ENCODE measurements at places on chromosomes 5 and 9.

GRCh38 chr9:17064558-17064957 is 70.3 kb upstream of the CNTLN start:
- no peak for DNase-seq

GRCh38 chr9:71549023-71549422 is 219.3 kb downstream of the CEMIP2 start:
- no peak for DNase-seq

- no peak for DNase-seq
Observed at GRCh38 chr9:38154501-38155421, 85.7 kb upstream of the SHB start.

DNA sequence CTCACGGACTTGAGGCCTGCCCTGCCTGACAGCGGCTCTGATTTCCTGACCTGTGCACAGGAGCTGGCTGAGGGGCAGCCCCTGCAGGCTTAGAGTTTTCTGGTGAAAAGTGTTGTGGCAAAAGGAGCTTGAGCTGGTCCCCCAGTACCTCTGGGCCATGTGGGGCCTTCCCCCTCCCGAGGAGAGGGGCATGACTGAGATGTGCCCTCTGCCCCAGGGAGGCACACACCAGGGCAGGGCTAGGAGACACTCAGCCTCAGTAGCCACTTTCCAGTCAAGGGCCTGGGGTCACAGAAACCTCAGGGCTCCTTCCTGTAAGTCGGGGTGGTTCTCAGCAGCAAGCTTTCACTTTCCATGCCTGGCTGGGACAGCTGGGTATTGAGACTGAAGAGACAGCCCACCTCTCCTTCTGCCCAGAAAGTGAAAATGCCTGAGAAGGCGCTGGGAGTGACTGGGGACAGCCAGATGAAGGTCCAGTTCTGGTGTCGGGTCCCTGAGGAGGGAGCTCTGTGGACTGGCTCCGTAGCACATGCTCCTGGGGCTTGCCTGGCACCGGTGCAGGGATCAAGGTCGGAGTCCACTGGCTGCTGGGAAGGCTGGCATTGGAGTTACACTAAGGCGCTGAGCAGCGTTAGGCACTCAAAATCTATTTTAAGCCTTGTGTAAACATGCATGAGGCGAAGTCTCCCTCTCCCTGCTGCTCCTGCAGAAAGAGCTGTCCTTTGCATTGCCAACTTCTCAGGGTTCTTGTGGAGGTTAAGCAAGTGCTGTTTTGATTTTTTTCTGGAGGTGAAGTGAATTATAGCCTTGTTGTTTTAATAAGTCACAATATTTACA is 394.9 kb downstream of the GADD45G start:
- no peak for DNase-seq

DNA sequence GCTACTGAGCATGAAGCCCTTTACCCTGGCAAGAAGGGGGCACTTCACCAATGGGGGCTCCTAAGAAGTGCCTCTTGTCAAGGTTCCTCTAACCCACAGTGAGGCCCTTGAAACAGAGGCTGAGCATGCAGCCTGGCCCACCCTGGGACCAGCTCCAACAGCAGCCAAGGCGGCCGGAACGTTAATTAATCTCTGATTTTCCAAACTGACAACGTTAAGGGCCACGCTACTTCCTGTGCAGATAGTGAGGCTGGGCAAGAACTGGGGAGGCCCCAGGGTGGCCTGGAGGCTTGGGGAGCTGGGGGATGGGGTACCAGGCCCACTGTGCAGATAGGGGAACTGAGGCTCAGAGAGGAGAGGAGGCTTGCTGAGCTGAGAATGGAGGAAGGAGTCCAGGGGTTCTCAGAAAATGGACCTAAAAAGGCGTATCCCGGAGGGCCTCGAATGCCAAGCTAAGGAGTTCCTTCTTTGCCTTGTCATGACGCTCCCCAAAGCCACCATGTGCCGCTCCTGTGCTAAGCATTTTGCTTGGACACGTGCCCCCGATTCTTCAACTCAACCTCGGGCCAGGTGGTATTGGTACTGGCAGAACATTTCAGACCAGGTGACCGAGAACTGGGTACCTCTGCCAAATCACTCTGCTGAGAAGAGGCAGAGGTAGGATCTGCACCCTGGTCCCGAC is 72.0 kb upstream of the STXBP1 start:
- DNase-seq: no peak

- DNase-seq: no peak
Observed at GRCh38 chr9:84759300-84759750, 89.8 kb downstream of the NTRK2 start.

- no peak for DNase-seq
Observed at GRCh38 chr9:95336281-95336680, 18.8 kb upstream of the FANCC start.

DNA sequence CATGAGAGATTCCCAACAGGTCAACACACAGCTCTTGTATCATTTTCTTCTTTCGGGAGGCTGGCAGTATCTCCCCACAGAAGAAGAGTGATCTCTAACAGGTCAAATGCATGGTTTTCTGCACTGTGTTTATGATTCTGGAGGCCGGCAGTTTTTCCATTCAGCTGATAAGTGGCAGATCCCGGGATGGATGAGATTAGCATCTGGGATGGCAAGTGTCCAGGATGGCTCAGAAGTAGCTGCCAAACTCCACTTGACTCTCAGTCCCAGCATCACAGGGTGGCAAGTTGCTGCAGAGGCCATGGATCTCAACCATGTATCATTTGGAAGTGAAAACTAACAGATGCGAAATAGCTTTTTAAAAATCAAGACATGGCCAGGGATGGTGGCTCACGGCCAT is 97.8 kb upstream of the SLC44A1 start:
- no peak for DNase-seq

DNA sequence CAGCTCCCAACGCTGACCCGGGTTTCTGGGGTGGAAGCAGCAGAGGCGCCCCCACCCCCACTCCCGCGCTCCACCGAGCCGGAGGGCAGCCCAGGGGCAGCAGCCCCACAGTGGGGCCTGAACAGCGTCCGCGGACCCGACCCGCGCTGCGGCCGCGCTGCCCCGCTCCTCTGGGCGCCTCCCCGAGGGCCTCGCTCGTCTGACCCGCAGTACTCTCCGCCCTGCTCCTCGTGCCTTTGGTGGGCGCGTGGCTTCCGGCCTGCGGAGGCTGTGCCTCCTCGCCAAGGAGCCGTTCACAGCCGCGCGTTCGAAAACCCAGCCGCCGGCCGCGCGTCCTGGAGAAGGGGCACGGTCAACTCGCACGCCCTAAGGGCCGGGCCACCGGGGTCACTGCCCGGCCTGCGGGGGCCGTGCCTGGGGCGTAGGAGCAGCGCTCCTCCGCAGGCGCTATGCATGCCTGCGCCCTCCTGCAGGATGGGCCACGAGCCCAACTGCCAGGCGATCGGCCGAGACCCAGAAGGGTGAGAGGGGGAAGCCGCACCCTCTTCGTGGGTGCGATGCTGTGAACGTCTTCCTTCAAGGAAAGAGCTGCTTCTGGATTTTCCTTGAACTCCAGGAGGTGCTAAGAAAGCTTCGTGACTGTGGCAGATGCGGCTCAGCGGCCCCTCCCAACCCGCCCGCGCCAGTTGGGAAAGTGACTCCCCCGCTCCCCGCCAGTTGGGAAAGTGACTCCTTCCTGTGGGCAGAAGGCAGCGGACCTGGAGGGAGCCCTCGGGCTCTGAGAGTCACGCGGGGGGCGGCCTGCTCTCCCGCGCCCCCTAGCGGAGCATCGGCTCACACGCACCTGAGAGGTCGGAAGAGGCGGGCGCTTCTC is 82.7 kb downstream of the HSD17B3 start:
- DNase-seq: no peak

DNA sequence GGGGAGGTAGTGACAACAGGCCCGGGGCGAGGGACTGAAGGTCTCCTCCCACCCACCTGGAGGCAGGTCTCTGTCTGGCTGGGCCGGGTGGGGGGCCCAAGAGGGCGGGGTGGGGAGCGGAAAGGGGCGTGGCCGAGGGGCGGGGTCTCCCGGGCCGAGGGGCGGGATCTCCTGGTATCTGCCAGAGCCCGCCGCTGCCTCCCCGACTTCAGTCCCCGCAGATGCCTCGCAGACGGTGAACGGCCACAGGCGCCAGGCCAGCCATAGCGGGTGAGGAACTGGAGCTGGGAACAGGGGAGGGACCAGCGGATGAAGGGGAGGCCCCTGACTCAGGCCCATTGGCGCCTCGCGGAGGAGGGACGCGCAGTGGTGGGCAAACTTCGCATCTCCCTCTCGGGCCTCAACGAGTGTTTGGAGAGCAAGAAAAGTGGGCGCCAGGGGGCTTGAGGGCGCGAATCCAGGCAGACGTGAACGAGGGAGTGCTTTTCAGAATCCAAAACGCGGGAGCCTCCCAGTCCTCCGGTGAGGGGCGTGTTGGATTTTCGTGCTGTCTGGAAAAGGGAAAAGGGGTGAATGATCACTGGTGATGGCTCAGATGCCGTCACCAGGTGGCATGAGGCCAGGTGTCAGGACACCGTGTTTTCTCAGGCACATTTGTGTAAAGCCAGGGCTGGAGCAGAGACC is at the start of gene ADGRD2:
Gene ADGRD2, plus strand, starts transcription at position 211 of the 684 bp plus-strand sequence. CDS start 1,216 bp downstream, outside the sequence.
- DNase-seq: no peak

GRCh38 chr9:131238402-131239021 is 37.8 kb downstream of the FAM78A start:
- DNase-seq: no peak

DNA sequence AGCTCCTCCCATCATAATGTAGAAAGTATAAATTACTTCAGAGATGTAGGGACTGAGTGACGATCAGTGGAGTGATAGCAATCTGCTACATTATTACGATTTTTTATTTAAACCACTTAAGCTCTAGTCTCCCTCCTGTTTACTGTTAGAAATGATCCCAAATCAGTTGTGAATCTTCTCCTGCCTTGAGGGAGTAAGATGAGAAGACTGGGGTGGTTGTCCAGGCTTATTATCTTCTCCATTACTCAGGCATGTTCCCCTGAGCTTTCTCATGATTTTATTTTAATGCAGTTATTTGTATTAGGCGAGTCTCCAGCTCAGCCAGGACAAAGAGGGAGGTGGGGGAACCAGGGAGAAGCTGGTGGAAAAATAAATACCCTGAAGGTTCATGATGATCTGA is 48.2 kb upstream of the CTNNA1 start:
- DNase-seq: no peak

GRCh38 chr9:16727452-16728136 is 142.9 kb downstream of the BNC2 start:
- DNase-seq: no peak

DNA sequence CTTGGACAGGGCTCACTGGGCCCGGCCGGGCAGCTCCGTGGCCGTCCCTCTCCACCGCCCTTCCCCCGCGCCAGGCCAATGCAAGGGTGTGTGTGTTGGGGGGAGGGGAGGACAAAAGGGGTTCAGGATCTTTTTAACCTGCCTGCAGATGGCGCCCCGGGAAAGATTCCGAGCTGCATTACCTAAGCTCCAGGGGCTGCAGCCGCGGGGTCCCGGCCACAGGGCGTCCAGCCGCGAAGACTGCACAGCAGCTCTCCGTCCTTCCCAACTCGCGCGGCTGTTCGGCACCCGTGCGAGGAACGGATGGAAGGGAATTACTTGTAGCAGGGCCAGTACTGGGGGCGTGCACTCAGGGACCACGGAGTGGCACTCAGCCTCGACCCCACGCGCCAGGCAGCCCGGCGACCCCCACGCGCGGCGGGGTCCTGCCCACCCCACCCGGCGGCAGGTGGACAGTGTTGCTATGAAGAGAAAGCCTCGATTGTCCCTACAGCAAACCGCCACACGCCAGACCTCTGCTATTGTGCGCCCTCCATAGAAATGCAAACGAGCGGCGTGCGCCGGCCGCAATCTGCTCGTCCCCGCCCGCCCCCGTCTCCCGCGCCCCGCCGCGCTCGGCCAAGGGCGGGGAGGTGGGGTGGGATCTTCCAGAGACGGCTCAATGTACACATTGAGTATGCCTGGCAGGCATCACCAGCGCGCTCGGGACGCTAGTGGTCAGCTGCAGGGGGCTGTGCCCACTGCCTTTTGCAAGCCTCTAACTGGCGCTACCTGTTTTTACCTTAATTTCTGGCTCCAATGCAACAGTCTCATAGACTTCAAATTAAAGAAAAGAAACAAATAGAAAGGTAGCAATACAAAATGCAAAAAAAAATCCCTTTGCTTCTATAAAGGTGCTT is 796 bp upstream of the GADD45G start:
- no peak for DNase-seq

- DNase-seq: no peak
Observed at GRCh38 chr5:313806-314376, 7.6 kb upstream of the AHRR start.

DNA sequence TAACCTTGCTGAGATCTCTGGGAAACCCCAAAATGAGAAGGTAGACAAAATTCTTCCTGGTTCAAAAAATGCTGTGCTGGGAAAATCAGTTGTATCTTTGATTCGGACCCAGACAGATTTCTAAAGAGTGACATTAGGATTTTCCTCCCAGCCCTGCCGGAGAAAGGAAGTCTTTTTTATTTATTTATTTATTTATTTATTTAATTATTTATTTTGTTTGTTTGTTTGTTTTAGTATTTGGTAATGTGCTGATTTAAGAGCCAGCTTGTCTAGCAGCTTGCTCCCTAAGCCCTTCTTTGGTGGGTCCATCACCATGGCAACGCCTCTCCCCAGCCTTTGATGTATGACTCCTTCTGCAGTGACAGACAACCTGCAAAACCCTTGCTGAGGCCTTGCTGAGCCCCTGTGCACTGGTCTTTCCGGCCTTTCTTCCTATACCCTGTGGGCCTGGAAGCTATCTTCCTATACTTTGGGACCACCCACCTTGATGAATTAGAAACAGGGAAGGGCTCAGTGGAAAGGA is 60.6 kb upstream of the AFAP1L1 start:
- DNase-seq: no peak

GRCh38 chr9:91150998-91151717 is 210.6 kb downstream of the AUH start:
- DNase-seq: no peak

DNA sequence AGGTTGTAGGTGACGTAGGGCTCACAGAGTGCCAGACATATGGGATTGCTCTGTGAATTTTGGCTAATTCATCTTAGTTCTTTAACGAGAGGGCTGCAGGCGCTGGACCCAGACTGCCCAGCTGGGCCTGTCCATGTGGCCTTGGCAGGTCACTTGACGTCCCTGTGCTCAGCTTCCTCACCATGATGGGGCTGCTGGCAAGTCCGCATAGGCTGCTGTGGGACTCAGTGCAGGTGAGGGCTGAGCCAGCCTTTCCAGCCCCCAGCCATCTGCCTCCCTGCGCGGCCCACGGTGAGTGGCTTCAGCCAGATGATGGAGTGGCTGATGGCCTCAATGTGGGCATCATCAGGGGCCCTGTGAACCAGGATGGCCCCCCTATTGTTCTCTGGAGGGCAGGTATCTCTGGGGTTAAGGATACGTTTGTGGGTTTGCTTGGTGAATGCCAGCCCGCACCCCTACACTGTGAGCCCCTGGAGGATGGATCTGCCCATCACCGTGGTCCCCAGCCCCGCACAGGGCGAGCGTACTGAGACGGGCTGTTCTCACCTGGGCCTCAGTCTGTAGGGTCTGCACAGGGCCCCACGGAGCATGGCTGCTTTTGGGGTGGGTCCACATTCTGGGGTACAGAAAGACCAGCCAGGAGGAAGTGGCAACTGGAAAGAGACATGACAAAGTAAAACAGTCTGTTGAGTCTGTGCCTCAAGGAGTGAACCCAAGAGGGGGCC is 3.7 kb downstream of the CARD19 start:
- no peak for DNase-seq

DNA sequence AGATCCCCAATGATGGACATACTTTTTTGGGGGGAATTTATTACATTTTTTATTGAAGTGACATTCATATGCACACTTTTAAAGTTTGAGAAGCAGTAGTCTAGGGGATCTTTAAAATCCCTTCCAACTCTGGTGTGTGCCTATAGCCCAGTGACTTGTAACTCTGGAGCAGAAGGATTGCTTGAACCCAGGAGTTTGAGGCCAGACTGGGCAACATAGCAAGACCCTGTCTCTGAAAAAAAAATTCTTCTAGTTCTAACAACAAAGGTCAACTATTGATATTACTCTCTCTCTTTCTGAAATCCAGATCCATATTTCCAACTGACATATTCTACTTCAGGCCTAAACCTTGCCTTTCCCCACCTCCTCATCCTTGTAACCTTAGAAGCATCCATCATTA is 148.2 kb upstream of the SPRY4 start:
- DNase-seq: no peak

Measured in pulmonary artery endothelial cell (primary cell).